ENCODE measurements at places on chromosomes 1 and 21. TPM values are rescaled to one million over a fixed set of nuclear protein-coding genes. Genes with fewer than 3 reads are reported as not detected.
A peak's percentile ranks its signal among the peaks of the same experiment; 100 is the strongest.

GRCh38 chr1:153597206-153597605 is 15.7 kb downstream of the S100A16 start:
- DNase-seq, result peak; percentile 29

DNA sequence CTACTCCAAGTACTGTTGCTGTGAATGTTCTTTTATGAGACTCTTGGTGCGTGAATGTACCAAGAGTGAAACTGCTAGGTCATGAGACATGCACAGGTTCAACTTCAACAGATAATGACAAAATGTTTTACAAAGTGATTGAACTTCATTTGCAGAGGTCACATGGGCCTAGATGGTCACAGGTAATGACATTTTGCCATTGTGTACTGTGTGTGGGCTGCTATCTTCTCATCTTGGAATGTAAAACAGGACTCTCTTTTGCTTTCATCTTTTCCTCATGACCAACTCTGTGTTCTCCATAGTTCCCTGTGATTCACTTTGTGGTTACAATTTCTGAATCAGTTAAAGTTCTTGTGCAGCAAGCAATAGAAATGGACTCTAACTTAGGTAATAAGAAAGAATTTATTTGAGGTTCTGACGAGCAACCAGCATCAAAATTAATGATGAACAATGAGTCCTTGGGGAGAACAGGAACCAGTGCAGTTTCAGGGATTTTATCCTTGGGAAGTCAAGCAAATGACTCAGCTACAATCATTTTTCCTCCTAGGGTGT is 16.2 kb upstream of the TSNAX start:
- no peak for DNase-seq

DNA sequence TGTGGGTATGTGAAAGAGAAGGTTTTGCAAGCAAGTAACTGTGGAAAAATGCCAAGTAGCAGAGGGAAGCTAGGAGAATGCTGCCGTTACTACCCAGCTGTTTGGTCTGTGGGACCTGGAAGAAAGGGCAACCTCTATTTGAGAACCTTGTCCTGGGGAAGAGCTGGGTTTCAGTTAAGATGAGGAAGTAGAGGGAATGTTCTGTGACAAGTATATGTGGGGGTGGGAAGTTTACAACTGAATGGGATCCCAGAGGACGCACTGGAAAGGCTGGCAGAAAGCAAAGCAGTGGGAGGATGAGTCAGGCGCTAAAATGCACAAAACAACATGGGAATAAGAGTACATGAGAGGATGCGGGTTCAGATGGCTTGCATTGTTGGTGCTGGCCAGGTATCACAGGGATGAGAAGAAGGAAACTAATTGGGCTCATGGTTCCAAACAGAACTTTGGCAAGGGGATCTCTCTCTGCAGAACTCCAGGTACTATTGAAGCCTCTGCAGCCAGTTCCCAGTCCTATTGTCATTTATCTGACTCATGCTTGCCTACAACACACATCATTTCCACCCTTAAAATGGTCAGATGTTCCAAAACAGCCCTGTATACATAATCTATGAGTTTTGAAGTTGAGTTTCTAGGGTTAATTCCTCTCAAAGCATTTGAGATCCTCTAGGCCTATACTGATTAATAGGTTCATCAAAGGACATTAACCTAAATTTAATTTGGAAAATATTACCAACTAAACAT is 88.5 kb upstream of the VAV3 start:
- no peak for DNase-seq

Gene SLC16A4
- 1.5 TPM for polyA plus RNA-seq

- DNase-seq, result no peak
Observed at GRCh38 chr1:108082001-108082400, 117.0 kb upstream of the VAV3 start.

- DNase-seq, result no peak
Observed at GRCh38 chr21:15895142-15896106, 165.6 kb downstream of the USP25 start.

DNA sequence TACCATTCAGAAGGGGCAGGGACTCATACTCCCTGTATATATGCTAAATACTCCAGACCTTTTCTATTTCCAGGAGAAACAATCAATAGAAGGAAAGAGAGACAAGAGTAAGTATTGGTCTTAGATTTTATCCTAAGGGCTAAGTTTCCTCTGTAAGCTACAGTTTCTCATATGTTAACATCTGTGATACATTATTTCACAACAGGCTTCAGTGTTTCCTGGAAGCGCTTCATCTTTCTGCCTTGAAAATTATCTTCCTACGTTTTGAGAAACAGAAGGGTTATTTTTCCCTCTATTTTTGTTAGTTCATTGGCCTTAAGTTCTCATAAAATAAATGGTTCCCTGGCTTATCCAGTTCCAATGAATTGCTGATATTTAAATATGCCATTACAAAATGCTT is 15.6 kb downstream of the FMO1 start:
- DNase-seq, result no peak

DNA sequence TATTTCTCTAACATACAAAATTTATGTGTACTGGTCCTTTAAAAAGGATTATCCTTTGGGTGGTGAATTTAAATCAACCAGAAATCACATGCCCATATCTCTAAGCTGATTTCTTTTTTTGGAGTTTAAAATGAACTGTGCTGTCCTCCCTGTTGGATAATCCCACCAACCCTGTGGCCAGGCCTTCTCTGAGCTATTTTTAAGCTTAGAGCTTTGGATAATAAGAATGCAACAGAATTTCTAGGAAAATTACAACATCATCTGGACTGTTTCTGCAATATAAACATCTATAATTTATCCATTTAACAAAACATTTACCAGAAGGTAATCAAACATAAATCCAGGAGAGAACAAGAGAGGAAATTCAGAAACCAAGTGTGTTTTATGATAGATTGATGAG is 88.3 kb downstream of the LRRC40 start:
- DNase-seq, result no peak

Gene HDAC1
- 92.6 TPM for polyA plus RNA-seq

- DNase-seq, result no peak
Observed at GRCh38 chr1:183379951-183380350, 38.2 kb downstream of the NMNAT2 start.

GRCh38 chr1:205168291-205168690 is 43.2 kb downstream of the DSTYK start:
- DNase-seq, result no peak

Gene CNIH4
- polyA plus RNA-seq, result 23.1 TPM

GRCh38 chr1:104136621-104137020 is 386.9 kb downstream of the AMY1C start:
- no peak for DNase-seq

GRCh38 chr1:63368131-63368530 is 704 bp downstream of the ALG6 start:
- DNase-seq, result no peak

- peak; percentile 78 for DNase-seq
Observed at GRCh38 chr1:81802707-81803430, 2.1 kb downstream of the ADGRL2 start.

DNA sequence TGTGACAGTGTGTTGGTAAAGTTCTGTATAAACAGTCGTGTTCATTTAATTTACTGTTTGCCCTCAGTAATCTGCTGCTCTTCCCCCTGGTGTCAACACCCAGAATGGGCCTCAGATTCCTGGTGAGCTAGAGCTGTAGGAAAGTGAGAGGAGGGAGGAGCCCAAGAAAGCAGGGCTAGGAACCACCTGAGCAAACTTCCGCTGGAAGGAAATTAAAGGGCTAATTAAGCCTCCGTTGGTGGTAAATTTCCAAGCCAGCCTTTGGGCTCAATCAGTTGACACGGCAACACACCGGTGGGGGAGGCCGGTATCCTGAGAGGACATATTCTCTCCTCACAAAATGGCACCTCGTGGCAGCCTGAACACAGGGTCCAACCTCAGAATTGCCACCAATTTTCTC is 32.9 kb downstream of the RAB3B start:
- DNase-seq, result no peak

- no peak for DNase-seq
Observed at GRCh38 chr1:10860682-10861081, 64.2 kb upstream of the CASZ1 start.

Gene SCMH1
- polyA plus RNA-seq, result 8.6 TPM

GRCh38 chr1:207962716-207963426 is 51.9 kb upstream of the CD34 start:
- peak; percentile 82 for DNase-seq

- peak; percentile 45 for DNase-seq
Observed at GRCh38 chr1:37073854-37074379, 39.6 kb upstream of the GRIK3 start.

GRCh38 chr1:1260843-1261560 is 12.7 kb downstream of the UBE2J2 start:
- DNase-seq, result no peak

DNA sequence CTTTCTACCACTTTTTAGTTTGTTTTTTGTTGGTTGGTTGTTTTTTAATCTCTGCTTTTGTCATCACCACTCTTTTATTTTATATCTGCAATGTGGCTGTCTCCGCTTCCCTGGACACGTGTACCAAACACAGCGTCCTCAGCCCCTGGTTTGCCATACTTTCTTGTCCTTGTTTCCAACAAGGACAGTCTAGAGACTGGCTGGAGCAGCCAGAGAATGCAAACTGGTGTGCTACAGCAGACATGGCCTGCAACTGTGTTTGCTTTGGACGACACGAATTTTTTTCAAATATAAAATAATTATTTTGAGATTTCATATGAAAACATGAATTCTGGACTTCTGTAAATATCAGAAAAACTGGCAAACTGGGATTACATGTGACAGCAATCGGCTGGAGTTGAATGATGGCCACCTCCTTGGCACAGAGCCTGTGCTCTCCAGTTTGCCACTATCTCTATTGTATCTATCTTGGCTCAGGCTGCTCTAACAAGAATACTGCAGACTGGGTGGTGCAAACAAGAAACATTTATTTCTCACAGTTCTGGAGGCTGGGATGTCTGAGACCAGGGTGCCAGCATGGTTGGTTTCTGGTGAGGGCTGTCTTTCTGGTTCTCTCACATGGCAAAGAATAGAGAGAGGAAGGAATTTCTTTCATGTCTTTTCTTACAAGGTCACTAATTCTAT is 34.6 kb upstream of the POU2F1 start:
- DNase-seq, result no peak

Gene EEIG2
- polyA plus RNA-seq, result 3.3 TPM

DNA sequence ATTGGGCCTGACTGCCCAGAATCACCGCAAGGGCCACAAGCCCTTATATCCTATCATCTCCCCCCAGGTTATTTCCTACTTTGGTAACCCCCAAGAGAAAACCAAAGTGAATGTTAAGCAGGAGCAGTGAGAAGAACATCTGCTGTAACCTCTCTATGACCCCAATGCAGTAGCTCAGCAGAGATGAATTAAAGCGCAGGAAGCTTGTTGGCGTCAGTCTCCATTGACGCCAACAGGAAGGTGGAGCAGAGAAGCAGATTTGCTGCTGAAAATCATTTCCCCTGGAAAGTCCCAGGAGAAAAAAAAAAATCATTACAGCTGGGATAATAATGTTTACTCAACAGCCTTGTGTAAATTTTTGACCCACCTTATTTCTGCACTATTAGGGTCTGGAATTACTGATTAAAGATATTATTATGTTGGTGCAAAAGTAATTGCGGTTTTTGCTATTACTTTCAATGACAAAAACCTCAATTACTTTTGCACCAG is 33.2 kb upstream of the FAM163A start:
- no peak for DNase-seq

DNA sequence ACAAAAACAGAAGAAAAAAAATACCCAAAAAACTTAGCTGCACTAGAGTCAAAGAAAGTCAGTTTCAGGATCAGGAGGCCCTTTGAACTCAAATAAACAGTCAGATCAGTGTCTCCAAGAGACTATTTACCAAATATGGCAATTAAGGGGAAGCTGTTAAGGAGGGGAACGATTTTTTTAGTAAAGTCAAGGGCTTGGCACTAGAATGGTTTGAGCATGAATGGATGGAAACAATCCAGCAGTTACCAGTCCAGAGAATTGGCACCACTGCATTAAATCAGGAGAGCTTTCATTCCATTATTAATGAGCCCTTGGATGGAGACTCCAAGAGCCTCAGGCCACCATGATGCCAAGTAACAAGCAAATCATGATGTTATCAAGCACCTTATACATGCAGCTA is 7.2 kb downstream of the TRAPPC3 start:
- DNase-seq, result no peak

Gene PIGC
- 23.2 TPM for polyA plus RNA-seq

- peak; percentile 95 for DNase-seq
Observed at GRCh38 chr1:206923009-206923960, 1.5 kb upstream of the FCMR start.
